ENCODE measurements at places on chromosomes 7 and 10. TPM values are rescaled to one million over a fixed set of nuclear protein-coding genes. Genes with fewer than 3 reads are reported as not detected.

DNA sequence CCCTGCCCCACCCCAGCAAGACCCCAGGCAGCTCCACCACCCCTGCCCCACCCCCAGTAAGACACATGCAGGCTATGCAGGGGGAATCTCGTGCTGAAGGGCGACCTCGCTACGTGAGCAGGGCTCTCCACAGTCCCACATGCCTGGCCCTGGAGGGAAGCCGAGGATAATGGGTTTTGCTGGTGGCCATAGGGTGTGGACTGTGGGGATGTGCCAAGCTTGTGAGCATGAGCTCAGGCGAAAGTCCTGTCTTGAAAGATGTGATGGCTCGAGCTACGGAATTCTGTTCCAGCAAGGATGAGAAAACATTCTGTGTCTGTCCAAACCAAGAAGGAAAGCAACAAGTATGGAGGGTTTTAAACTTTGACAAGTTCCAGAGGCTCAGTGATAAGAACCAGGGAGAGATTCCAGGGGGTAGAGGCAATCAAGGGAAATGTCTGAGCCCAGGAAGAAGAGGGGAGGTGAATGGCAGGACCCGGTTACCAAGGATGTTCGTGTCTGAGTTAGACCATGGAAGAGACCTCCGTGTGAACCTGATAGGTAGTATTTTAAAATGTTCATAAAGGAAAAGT is 63.1 kb downstream of the PYROXD2 start:
- DNase-seq = no peak

DNA sequence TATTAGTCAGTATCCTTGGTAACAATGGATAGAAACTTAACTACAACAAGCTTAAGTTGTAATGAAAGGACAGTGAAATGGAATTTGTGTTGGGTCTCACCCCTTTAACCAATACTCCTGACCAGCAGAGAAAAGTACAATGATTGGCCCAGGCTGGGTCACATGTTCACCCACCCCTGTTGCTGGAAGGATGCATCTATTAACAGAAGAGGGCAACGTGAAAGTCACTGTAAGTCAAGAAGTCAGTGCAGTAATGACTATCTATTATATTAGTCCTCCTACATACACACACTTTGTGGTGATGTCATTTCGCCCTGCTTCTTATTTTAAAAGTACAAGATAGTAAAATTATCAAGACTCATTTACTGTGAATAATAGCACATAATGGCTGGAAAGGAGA is 16.2 kb downstream of the PNLIPRP2 start:
- DNase-seq = no peak

DNA sequence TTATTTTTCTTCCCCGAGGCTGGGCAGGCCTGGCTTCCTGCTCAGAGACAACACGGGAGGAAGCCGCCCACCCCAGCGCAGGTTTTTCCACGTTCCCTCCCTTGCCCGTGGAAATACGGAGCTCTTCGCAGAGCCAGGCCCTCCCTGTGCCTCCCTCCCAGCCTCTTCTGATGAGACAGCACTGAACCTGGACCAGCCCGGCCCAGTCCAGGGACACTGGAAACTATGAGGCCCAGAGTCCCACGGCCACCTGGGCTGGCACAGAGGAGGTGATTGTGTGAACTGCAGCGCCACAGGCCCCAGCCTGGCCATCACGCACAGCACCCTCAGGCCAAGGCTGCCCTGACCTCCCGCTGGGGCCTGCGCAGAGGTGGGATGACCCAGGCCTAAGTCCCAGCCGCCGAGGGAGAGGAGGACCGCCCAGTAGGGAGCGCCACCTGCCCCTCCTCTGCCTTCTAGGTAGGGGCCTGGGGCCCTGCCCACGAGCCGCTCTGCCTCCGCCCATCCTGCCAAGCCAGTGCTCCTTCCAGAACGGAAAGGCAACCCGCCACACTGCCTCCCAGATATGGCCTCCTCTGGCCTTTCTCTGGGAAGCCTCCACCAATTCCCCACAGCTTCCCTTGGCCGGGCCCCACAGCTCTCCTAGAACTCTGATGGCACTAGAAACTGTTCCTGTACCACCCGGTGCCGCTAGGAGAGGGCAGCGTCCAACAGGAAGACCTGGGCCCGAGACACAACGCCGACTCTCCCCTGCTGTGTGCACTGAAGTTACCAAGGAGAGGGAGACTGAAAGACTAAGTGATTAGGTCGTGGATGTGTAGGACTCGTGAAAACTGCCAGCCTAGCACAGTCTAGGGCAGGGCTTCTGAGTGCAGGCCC is 57.2 kb downstream of the PROSER2 start:
- no peak for DNase-seq

GRCh38 chr7:135238112-135238744 is 4.6 kb downstream of the STRA8 start:
- DNase-seq = peak; percentile 44

Gene HTRA1
- 0.70 TPM for total RNA-seq

Gene ADAM12
- total RNA-seq = not detected

Gene FRMD4A
- 52.1 TPM for total RNA-seq

Gene SLC29A3
- total RNA-seq = 18.3 TPM

Gene NXPH1
- total RNA-seq = 3.1 TPM

All from Caco-2 (cell line).